ENCODE measurements at places on chromosomes 13 and 19.

GRCh38 chr13:77079902-77080413 lies 53.0 kb upstream of the FBXL3 start:
- no peak for DNase-seq

- no peak for DNase-seq
Observed at GRCh38 chr13:50592412-50593155, 250.9 kb downstream of the DLEU7 start.

DNA sequence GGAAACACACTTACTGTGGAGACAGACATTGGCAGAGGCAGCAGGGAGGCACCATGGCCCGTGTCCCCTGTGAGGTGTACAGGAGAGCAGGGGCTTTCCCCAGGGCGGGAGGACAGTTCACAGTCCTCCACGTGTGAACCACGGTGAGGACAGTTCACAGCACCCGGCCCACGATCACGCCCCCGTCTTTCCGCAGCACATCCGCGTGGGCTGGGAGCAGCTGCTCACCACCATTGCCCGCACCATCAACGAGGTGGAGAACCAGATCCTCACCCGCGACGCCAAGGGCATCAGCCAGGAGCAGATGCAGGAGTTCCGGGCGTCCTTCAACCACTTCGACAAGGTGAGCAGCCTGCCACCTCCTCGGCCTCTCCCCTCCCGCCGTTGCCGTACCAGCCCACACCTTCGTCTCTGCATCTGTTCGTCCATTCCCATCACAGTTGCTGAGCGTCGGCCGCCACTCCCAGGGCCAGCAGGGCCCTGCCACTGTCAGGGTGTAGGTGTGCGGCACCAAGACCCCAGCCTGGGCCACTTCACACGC lies 17.4 kb downstream of the CAPN12 start:
- peak; percentile 36 for DNase-seq

- no peak for DNase-seq
Observed at GRCh38 chr13:101429733-101430132, 13.4 kb upstream of the NALCN start.

GRCh38 chr13:29621051-29621800 lies 25.7 kb upstream of the SLC7A1 start:
- DNase-seq: no peak

- DNase-seq: no peak
Observed at GRCh38 chr19:19543101-19543500, 5.0 kb downstream of the CILP2 start.

DNA sequence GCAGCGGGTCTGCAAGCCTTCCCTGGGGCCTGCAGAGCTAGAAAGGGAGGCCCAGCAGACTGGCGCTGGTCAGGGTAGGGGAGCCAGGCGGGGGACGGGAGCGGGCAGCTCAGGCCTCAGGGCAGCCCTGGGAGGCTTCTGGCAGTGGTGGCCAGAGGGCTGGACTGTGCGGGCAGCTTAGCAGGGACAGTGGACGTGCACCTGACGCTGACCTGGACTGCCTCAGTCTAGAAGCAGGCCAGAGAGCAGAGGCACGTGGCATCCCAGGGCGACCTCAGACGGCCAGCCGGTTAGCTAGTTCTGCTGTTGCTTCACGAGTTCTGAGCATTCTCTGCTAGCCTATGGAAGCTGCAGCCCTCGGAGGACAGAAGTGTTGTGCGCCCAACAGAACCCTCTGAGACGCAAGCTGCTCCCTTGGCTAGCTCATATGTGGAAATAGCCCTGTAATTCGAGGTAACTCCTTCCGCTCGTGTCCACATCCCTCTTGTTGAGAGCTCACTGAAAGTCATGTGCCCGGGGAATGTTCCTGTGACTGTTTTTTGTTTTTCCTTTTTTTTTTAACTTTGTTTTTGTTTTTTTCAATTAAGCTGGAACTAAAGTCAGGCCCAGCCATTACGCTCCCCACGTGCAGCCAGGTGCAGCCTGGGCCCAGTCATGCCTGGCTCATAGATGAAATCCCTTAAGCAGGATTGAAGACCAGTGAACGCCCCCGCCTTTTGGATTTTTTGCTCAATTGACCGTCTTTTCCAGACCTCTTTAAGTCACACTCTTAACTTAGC lies 1.9 kb upstream of the FAM174C start:
- no peak for DNase-seq

- no peak for DNase-seq
Observed at GRCh38 chr19:17309965-17310461, 650 bp downstream of the DDA1 start.

DNA sequence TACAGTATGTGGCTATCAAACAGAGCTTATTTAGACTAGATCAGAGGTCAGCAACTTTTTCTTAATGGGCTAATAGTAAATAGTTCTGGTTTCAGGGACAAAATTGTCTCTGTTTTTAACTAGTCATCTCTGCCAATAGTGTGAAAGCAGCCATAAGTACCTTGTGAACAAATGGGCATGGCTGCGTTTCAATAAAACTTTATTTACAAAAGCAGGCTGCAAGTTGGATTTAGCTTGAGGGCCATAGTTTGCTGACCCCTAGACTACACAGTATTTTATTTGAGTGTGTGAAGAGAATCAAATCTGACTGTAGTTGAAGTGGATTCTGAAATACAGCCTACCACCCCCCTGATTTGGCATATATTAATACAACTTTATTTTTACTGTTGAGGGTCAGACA lies 75.6 kb downstream of the SCEL start:
- DNase-seq: no peak

DNA sequence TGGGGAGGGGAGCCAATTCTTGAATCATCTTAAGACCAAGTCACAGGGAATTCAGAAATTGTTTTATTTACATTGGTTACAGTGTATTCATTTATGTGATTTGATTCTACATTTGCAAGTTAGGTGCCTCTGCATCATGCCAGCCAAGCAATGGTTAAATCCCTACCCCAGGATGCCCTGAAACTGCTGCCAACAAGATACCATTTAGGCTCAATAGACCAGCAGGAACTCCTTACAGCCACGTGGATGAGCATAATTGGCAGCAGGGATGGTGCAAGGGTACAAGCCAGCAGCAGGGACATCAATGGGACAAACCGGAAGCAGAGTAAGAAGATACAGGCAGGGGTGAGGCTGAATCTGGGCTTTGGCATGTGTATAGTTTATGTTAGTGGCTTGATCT lies 72.4 kb upstream of the NBEA start:
- DNase-seq: no peak

- no peak for DNase-seq
Observed at GRCh38 chr19:41363371-41363752, 587 bp downstream of the B9D2 start.

DNA sequence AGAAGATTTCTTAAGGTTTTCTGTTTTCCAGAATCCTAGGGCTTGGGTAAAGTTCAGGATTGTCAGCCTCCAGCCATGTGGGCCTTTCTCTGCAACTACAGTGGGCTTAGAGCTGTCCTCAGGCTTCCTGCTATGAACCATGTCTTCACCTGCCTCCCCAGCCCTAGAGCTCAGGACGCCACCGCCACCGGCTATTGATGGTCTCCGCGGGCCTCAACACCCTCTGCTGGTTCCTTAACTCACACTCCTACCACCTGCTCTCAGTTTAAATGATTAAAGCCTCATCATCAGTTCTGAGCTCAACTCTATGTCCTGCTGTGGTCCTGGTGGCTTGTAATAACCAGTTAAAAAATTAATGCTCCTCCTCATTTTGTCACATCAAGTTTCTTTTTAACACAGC lies 221.0 kb downstream of the EFNB2 start:
- no peak for DNase-seq

DNA sequence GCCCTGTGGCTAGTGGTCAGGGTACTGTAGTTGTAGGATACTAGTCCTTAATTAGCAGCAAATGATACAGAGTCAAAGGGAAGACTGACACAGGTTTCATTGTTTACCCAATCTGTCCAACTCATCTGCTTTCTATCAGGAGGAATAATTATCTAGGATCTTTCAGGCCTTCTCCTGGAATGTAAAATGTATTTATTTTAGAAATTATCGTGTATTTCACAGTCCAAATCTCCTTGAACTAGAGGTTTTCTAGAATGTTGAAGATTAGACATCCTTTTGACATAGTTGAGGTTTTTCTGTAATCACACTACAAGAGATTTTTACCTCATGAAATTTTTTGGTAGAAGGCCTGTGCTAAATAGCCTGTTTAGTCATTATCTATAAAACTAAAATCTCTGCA lies 1694.8 kb upstream of the PCDH20 start:
- no peak for DNase-seq

- no peak for DNase-seq
Observed at GRCh38 chr13:50025436-50025835, 10.2 kb downstream of the KCNRG start.

- DNase-seq: no peak
Observed at GRCh38 chr19:57165846-57166245, 1.4 kb downstream of the DUXA start.

- DNase-seq: no peak
Observed at GRCh38 chr13:77548095-77548494, 12.6 kb downstream of the SCEL start.

DNA sequence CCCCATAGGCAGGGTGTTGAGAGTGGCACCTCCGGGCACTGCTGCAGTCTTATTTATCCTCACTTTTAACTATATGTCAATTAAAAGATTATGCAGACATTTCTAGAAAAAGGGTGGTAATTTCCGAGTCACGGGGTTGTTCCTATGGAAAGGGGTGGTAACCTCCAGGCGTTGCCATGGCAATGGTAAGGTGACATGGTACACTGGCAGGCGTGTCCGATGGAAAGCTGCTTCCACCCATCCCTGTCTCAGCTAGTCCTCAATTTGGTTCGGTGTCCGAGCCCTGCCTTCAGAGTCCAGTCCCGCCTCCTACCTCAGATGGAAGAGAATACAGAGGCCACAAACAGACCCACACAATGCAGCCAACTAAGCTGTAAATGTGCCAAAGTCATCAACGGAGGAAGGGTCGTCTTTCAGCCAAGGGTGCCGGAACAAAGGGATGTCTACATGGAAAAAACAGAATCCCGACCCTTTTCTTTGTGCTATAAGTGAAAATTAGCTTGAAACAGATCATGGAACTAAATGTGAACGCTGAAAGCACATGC lies 72.6 kb upstream of the C13orf46 start:
- DNase-seq: no peak

DNA sequence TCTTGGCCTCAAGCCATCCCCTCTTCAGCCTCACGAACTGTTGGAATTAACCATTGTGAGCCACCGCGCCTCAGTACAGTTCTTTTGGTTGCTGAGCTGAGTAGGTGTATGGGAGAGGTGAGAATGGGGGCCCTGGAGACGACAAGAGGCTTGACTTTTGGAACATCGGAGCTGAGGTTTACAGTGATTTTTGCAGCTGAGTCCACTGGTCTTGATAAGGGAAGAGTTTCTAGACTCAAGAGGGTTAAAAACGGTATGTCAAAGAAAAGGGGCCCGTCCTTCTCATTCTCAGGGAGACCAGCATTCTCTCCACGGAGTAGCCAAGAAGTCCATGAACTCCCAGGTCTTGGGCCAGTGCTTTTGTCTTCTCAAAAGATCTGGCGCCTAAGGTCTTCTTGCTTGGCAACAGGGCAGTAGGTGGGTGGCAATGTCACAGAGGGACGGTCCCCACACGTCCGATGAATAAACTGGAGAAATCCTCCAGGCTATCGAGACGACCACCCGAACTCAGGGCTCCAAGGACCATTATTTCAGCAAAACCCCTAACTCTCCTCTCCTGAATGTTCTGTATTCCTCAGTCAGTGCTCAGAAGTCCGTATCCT lies 6.4 kb upstream of the QTRT1 start:
- DNase-seq: no peak

GRCh38 chr19:55590109-55590508 lies 9.2 kb downstream of the FIZ1 start:
- DNase-seq: no peak

Data from CD4-positive, alpha-beta T cell treated with Interleukin-4 for 1 hour (primary cell).